Calu3 (cell line): ENCODE measurements at places on chromosomes 16 and 17. TPM values are rescaled to one million over a fixed set of nuclear protein-coding genes. Genes with fewer than 3 reads are reported as not detected.

Gene NR1D1
- total RNA-seq = 35.0 and 36.4 TPM in 2 replicates

Gene SP6
- total RNA-seq = 1.1 and 1.2 TPM in 2 replicates

Gene CDC42EP4
- 50.2 and 60.1 TPM in 2 replicates for total RNA-seq

GRCh38 chr16:48385253-48386150 is at the start of gene SIAH1:
SIAH1 (minus strand) TSS chr16:48385413; CDS start chr16:48362428, 22,985 bp downstream.
- peaks cover 43% of the 10 kb centered on the region for H3K36me3 ChIP-seq
- H3K27ac ChIP-seq = peak within 1 kb of the TSS; percentile 99
- H3K4me3 ChIP-seq = peak within 1 kb of the TSS; percentile 96
- DNase-seq = peak; percentile 95

- no peak for DNase-seq
- H3K36me3 ChIP-seq = peaks cover 18% of the 10 kb centered on the region
- H3K4me1 ChIP-seq = no peaks in the 10 kb centered on the region
- no peak overlapping the region for H3K27ac ChIP-seq
- H3K27me3 ChIP-seq = no peaks in the 10 kb centered on the region
- no peak overlapping the region for H3K4me3 ChIP-seq
Measured at GRCh38 chr17:44842748-44843147, 4.9 kb upstream of the HIGD1B start.

DNA sequence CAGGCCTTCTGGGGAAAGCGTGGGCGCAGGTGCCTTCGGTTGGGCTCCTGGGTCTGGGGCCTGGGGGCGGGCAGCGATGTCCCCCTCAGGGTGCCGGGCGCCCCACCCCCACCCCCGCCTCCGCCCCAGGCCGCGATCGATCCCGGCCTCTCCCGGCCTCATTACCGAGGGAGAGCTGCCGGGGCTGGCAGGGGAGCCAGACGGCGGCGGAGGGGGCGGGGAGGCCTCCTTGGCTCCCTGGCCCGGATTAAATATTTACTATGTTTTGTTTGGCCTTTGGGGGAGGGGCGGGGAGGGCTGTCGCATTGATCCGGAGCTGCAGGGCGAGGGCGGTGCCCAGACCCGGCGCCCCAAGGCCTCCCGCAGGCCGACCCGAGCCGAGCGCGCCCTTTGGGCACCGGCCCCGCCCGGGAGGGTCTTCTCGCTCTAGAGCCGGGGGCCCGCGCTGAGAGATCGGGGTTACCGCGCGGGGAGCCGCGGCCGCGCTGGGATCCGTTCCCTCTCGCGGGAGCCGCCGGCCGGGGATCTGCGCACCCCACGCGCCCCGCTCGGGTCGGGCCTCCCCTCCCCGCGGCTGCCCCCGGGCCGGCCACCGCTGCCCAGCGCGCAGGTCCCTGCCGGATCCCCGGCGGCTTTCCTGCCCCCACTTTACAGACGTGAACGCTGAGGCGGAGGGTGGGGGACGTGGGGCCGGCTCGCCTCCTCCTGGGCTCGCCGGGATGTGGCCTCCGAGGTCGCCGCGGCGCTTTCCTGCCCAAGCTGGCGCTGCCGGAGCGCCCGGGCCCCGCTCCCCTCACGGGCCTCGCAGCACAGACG is 27.0 kb downstream of the RTN4RL1 start:
- H3K27me3 ChIP-seq = no peaks in the 10 kb centered on the region
- H3K36me3 ChIP-seq = peaks cover 7% of the 10 kb centered on the region
- H3K4me1 ChIP-seq = peaks cover 34% of the 10 kb centered on the region
- H3K27ac ChIP-seq = no peak overlapping the region

GRCh38 chr17:46121841-46122485 is 71.3 kb downstream of the KANSL1 start:
- H3K27ac ChIP-seq = no peak overlapping the region
- no peak overlapping the region for H3K4me3 ChIP-seq
- H3K27me3 ChIP-seq = no peaks in the 10 kb centered on the region
- peaks cover 5% of the 10 kb centered on the region for H3K36me3 ChIP-seq

DNA sequence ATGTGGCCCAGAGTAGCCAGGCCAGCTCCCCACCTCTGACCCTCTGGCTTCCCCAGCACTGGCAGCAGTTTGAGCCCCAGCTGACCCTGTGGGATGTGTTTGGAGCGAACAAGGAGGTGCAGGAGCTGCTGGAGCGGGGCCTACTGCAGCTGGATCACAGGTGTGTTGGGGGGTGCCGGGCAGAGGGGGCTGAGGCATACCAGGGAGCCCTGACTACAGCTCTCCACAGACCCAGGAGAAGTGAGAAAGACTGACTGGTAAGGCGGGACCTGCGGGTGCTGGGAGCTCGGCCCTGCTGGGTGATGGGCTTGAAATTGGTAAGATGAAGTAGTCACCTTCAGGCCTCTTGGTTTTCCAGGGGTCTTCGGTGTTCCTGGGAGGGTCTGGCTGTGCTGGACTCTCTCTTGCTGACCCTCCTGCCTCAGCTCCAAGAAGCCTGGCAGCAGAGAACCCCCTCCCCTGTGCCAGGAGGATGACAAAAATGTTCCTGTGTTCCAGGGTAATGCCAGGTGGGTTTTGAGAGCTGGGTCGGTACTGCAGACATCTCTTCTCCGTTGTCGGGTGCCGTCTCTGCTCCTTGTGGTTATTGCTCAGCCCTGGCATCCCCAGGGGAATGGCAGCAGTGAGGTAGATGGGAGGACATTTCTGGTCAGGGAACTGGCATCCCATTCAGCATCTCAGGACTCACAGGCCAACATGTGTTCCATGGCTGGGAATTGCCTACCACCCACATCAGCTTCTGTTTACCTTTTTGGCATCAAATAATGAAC is 5.9 kb downstream of the RSAD1 start:
- peaks cover 21% of the 10 kb centered on the region for H3K36me3 ChIP-seq
- H3K4me1 ChIP-seq = peaks cover 30% of the 10 kb centered on the region
- no peaks in the 10 kb centered on the region for H3K27me3 ChIP-seq

- peaks cover 8% of the 10 kb centered on the region for H3K4me1 ChIP-seq
- no peaks in the 10 kb centered on the region for H3K27me3 ChIP-seq
- no peak overlapping the region for H3K4me3 ChIP-seq
Measured at GRCh38 chr16:19203374-19203966, 35.4 kb downstream of the SYT17 start.

DNA sequence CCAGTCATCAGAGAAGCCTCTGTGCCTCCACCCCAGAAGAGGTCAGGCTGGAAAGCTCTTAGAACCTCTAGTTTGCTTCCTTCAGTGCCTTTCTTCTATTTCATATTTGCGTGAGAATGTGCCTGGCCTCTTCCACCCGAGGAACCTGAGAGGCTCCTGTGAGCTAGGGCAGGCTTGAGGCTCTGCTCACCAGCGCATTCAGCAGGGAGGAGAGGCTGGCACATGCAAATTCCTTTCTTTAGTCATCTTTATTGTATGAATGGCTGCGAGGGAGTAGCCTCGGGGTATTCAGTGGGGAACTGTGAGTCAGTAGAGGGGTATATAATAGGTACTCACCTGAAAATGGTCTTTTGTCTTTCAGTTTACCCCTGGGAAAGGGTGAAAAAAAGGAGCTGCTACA is 268.3 kb downstream of the ABCC12 start:
- peaks cover 84% of the 10 kb centered on the region for H3K27me3 ChIP-seq
- peaks cover 8% of the 10 kb centered on the region for H3K4me1 ChIP-seq
- H3K4me3 ChIP-seq = no peak overlapping the region
- H3K27ac ChIP-seq = no peak overlapping the region
- DNase-seq = no peak

DNA sequence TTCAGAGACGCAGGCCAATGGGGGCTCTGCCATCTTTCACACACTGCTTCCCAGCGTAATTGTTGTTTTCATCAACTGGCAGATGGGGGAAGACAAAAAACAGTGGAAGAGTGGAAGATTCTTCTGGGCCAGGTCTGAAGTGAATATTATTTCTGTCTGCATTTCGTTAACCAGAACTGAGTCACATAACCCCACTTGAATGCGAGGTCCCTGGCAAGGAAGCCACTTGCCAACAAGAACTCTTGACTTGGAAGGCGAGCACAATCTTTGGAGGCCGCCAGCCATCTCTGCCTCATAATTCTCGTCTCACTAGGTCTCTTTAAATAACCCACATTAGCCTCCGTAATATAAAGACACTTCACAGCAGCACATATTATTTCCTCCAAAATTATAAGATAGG is 75.4 kb downstream of the CYB561 start:
- H3K4me1 ChIP-seq = no peaks in the 10 kb centered on the region
- no peaks in the 10 kb centered on the region for H3K36me3 ChIP-seq
- no peak overlapping the region for H3K27ac ChIP-seq
- H3K4me3 ChIP-seq = no peak overlapping the region
- no peak for DNase-seq

DNA sequence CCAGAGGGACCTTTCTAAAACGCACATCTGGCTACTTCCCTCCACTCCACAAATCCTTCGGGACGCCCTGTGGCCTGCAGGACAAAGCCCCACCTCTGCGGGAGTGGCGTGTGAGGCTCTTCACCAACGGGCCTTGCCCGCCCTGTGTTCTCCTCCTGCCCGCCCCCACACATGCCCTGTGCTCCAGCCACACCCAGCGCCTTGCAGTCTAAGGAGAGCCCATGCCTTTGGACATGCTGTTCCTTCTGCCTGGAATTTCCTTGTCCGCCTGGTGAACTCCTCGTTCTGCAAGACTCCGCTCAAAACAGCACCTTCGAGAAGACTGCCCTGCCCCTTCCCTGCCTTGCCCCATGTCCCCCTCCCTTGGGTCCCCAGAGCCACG is 7.4 kb downstream of the ELOB start:
- H3K27me3 ChIP-seq = no peaks in the 10 kb centered on the region
- H3K27ac ChIP-seq = peak overlapping the region; percentile 61
- DNase-seq = peak; percentile 34
- peaks cover 96% of the 10 kb centered on the region for H3K36me3 ChIP-seq
- peaks cover 48% of the 10 kb centered on the region for H3K4me1 ChIP-seq

DNA sequence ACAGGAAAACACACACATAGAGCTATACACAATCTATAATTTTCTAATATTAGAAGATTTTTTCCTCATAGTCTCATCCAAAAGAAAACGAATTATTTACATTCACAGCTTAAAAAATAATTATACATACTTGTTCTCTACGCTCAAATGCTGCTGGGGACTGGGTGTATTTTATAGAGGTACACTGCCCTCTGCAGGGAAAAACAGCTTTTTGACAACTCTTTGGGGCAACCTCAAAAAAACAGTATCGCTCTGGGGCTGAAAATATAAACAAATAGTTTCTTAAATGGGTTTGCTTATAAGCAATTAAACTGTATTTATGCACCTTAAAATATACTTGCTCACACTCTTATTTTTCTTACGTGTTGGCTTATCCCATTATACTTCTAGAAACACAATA is 261.8 kb upstream of the PSMD7 start:
- H3K27me3 ChIP-seq = peaks cover 20% of the 10 kb centered on the region
- no peak overlapping the region for H3K27ac ChIP-seq
- H3K4me3 ChIP-seq = no peak overlapping the region
- H3K4me1 ChIP-seq = no peaks in the 10 kb centered on the region
